ENCODE measurements at places on chromosomes 3 and 15.

- DNase-seq, result no peak
Observed at GRCh38 chr3:102536456-102536855, 101.6 kb downstream of the ZPLD1 start.

DNA sequence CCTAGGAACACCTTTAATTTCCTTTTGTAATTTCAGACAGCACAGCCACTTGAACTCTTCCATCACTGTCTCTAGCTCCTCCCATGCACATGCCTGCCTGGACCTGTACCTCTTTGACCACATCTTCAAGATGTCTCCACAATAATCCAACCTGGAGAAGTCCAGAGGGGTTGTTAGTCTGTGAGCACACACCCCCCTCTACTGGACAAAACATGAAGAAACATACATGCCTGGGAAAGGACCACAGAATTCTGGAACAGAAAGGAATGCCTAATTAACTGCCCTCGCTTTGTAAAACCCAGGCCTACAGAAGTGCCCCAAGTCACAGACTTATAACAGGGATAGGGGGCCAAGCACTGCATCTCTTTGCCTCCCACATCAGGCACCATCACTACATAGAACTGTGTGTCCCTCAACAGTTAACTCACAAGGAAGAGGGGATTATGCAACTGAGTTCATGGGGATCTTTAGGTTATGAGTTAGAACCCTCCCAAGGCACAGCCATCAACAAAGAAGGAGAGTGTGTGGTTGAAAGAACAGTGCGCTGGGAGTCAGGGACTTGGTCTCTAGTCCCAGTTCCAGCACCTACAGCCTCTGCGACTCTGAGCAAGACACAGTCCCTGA, 61.7 kb downstream of the FMN1 start:
- no peak for DNase-seq

DNA sequence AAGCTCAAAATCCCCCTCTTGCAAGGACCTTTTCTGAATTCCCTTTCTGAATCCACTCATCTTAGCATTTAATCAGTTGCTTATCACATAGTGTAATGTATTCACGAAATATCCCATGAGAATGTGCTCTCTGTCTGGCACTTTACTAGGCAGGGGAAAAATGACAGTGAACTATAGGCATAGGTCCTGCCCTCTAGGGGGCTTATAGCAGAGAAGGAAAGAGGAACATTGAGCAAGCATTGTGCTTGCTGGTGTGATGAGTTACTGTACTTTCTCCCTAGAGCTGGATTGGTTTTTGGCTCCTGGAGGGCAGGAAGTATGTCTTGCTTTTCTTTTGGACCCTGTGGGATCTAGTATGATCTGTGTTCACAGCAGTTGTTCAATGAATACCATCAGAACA, 26.5 kb downstream of the DUOX2 start:
- no peak for DNase-seq

DNA sequence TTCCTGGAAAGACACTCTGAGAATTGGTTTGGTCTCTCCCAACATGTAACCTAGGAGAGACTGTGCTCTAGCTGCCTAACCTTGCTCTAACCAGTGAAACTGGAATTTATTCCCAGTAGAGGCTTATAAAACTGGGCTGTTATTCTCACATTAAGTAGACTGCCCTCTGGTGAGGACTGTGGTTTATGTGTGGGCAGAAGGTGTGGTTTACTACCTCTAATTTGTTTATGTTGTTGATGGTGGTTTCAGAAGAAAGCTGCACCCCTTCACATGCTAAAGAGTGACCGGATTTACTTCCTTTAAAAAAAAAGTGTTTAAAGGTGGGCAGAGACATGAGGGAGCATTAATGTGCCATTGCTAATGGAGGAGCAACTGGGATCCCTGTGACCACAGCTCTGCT, 273.2 kb downstream of the MECOM start:
- DNase-seq, result no peak

DNA sequence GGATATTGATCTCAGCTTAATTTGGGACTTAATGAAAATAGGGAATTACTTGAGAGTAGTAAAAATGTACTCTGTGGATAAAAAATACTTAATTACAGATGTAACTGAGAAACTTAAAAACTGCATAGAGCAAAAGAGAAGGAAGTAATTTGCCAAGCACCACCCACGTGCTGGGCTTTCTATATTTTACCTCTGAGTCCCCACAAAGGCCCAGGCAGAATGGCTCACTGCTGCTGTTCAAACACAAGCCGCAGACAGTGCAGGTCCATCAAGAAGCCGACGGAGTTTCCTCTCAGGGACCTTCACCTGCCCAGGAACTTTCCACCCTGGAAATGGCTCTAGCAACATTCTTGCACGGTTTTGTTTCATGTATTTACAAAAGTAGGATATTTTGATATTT, 77.2 kb upstream of the TRPM1 start:
- DNase-seq, result no peak

- DNase-seq, result no peak
Observed at GRCh38 chr3:113747283-113748046, 630 bp downstream of the ATP6V1A start.

GRCh38 chr3:50154476-50154839, 666 bp upstream of the SEMA3F start:
- no peak for DNase-seq

DNA sequence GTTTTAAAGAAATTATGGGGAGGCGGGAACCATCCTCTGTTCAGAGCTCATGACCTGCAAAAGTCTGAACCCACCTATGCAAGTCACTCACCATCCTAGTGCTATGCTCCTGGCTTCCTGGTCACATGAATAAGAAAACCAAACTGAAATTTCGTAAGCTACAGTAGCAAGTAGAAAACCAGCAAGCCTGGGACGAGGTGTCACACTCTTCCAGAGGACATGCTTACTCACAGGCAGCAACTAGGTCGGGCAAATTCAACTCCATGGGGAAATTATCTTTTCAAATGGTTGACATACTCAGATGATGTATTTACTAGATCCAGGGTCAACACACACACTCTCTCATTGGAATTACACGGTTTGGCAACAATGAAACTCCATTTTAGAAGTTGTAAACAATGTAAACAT, 31.3 kb downstream of the LDHAL6B start:
- DNase-seq, result no peak

DNA sequence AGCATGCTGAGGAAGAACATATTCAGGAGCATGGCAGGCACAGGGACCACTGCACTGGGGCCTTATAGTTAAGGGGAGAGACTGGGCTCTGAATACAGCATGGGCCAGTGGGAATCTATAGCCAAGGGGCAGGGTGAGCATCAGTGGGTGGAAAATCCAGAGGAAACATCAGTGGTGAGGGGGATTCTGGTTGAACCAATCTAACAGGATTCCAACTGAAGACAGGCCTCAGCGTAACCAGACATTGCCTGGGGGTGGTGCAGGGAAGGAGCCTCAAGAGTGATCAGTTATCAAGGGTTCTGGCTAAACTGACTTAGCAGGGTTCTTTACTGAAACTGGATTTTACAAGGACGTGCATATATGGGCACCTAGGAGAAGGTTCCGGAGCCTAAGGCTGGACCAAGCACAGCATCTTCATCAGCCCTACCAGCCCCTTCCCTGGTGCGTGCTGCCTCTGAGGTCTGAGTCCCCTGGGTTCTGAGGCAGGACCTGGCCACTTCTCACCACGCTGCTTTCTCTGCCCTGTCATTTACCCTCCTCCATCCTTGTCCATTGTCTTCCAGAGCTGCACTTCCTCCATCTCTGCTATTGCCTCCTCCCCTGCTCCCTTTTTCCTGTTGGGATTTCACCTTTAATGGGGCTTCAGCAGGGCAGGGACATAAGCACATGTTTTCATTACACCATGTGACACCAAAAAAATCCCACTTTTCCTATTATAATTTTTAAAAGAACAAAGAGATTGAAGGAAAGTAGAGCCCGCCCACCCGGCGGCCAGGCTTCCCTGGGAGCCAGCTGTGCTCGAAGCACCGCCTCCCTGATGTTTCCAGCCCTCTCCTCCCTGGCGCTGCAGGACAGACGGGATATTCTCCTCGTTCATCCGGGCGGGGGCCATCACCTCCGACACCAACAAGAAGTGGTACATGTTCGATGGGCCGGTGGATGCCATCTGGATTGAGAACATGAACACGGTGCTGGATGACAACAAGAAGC, 52.1 kb downstream of the DNAH1 start:
- DNase-seq, result peak; percentile 29
